Activated B cell treated with CpG ODN at 0.5 μM for 24 hours (primary cell): ENCODE measurements at places on chromosomes 1 and 21. TPM values are rescaled to one million over a fixed set of nuclear protein-coding genes. Genes with fewer than 3 reads are reported as not detected.

- DNase-seq, result no peak
Observed at GRCh38 chr1:176864211-176864610, 300.3 kb downstream of the ASTN1 start.

The MMEL1 gene
- total RNA-seq, result not detected in 2 replicates

DNA sequence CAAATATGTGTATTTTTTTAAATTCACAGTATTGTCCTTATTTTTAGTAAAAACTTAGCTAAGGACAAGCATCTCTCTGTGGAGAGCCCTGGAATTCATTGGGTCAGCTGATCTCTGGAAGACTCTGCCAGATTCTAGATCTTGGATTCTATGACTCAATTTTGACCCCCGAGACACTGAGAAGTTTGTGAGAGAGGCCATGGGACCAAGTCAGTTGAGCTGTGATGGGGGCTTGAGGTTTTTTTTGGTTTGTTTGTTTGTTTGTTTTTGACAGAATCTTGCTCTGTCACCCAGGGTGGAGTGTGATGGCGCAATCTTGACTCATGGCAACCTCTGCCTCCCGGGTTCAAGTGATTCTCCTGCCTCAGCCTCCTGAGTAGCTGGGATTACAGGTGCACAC, 13.5 kb downstream of the SHISA4 start:
- no peak for DNase-seq

- no peak for DNase-seq
Observed at GRCh38 chr1:103250441-103250861, 142.1 kb upstream of the COL11A1 start.

The AZIN2 gene
- total RNA-seq, result 0.82 and 0.93 TPM in 2 replicates
